ENCODE measurements at places on chromosomes 7 and 10. TPM values are rescaled to one million over a fixed set of nuclear protein-coding genes. Genes with fewer than 3 reads are reported as not detected.

Gene DOCK4
- 63.8 TPM for total RNA-seq

Gene TMEM140
- 49.4 TPM for total RNA-seq

Gene ADO
- 10.3 TPM for total RNA-seq

Gene GLI3
- total RNA-seq, result 0.26 TPM

DNA sequence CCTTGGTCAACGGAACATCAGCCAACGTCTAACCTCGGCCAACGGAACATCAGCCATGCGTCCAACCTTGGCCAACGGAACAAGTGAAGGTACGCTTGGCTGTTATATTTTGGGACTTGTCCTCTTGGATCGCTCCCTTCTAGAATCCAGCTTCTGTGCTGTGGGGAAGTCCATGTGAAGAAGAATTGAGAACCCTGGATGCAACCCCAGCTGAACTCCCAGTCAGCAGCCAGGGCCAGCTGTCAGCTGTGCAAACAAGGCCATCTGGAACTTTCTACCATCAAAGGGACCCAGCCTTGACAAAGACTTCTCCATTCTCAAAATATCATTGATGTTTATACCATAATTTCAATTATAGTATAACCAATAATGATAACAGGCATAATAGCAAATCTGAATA, 43.3 kb upstream of the ITGA8 start:
- no peak for DNase-seq

Gene TRIM50
- total RNA-seq, result not detected

DNA sequence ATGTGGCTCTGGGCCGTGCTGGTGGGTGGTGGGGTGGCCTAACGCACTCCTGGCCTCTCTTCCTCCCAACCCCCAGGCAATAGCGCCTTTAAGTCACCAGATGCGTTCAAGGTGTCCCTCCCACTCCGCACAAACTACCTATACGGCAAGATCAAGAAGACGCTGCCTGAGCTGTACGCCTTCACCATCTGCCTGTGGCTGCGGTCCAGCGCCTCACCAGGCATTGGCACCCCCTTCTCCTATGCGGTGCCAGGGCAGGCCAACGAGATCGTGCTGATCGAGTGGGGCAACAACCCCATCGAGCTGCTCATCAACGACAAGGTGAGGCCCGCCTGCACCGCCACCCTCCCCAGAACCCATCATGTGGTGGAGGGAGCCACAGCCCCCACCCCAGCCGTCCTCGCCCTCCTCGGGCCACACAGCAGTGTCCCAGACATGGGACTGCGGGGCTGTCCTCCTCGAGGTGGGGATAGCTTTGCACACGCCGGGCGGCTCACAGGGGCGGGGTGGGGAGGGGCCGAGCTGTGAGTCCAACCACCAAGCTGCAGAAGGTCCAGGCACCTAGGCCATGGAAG, 7.8 kb downstream of the NPTX2 start:
- no peak for DNase-seq

DNA sequence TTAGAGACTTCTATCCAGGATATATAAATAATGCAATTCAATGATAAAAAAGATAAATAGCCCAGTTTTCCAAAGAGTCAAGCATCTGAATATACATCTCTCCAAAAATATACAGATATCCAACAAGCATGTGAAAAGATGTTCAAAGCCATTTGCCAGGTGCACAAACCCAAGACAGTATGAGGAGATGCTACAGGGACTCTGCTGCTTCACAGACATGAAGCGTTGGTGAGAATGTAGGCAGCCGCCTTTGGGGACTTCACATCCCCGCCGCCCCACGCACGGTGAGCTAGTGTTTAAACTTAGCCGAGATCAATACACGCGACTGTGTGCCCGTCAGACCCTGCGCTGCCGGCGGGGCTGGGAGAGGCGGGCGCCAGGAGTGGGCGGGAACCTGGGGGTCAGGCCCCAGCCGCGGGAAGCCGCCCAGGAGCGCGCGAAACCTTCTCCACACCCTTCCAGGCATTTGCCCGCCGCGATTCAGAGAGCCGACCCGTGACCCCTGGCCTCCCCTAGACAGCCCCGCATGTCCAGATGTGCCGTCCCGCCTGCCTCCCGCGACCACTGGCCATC, 927 bp upstream of the ALOX5 start:
- DNase-seq, result no peak

Gene CCDC6
- total RNA-seq, result 16.4 TPM
